Activated naive CD8-positive, alpha-beta T cell treated with anti-CD3 and anti-CD28 coated beads, Interleukin-2, amount 10 ng/mL, durations not matched to agents 7 days and 5 days (primary cell): ENCODE measurements at places on chromosomes 6 and 20. TPM values are rescaled to one million over a fixed set of nuclear protein-coding genes. Genes with fewer than 3 reads are reported as not detected.

DNA sequence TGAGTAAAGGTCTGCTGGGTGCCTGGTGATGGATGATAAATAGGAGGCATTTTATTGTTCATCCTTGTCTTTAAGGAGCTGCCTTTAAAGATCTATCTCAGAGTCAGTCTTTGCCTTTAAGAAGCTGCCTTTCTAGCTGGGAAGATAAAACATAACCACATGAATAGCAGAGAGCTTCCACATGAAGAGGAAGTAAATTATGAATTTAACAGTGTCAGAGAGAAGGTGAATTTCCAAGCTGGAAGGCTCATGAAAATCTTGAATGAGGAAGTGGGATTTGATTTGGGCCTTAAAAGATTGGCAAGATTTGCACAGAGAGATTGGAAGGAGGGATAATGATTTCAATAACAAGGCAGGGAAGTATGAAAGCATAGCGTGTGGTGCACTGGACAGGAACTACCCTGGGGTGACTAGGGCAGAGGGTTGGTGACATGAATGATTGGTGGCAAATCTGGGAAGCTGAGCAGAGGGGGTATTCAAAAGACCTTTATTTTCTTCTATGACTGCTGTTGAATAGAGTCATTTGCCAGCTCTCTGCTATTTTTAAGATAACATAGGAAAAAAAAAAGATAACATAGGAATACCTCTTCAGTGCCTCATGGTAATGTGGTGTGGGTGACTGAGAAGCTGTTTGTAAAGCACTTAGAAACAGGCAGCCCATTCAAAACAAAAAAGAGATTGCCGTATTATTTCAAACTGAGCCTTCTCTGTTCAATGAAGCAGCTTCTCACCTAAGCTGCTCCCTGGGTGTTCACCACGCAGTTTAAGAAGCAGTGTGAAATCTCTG, 591.6 kb downstream of the PKHD1 start:
- no peaks in the 10 kb centered on the region for H3K27me3 ChIP-seq
- DNase-seq, result no peak
- H3K4me3 ChIP-seq, result no peak overlapping the region
- no peak overlapping the region for H3K27ac ChIP-seq

DNA sequence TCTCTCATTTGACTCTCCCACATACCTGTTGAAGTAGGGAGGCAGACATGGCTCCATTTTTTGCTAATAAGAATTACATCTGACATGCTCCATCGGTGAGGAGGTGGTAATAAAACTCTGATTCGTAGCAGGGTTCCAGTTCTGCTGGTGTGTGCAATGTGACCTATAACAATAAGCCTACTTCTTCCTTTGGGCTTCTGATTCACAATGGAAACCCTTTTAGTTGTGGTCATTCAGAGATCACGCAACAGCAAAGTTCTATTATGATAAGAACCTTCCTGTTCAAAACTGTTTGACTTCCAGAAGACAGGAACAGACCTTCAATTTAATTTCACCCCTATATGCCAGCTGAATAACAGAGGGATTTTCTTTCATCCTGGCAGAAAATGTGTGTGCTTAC, 31.4 kb upstream of the GSTA4 start:
- peaks cover 7% of the 10 kb centered on the region for H3K36me3 ChIP-seq
- no peaks in the 10 kb centered on the region for H3K27me3 ChIP-seq
- no peak overlapping the region for H3K4me3 ChIP-seq
- H3K4me1 ChIP-seq, result peaks cover 3% of the 10 kb centered on the region

DNA sequence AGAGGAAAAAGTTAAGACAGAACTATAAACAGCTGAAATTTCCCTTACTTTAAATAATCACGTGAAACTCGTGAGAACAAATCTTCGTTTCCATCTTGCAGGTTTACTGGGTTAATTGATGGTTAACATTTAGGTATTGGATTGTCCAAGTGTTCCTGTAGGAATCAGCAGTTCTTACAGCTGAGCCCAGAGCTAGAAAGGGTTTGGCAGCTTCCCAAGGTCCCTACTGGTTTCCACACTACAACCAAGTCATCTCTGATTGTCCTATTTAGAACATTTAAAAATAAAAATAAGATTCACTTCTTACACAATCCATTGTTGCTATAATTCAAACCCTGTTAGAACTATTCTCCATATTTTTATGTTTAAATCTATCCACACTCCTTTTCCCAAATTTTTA, 15.8 kb downstream of the MPC1 start:
- no peak overlapping the region for H3K4me3 ChIP-seq
- H3K4me1 ChIP-seq, result no peaks in the 10 kb centered on the region
- no peak overlapping the region for H3K27ac ChIP-seq
- peaks cover 2% of the 10 kb centered on the region for H3K36me3 ChIP-seq
- H3K27me3 ChIP-seq, result no peaks in the 10 kb centered on the region

DNA sequence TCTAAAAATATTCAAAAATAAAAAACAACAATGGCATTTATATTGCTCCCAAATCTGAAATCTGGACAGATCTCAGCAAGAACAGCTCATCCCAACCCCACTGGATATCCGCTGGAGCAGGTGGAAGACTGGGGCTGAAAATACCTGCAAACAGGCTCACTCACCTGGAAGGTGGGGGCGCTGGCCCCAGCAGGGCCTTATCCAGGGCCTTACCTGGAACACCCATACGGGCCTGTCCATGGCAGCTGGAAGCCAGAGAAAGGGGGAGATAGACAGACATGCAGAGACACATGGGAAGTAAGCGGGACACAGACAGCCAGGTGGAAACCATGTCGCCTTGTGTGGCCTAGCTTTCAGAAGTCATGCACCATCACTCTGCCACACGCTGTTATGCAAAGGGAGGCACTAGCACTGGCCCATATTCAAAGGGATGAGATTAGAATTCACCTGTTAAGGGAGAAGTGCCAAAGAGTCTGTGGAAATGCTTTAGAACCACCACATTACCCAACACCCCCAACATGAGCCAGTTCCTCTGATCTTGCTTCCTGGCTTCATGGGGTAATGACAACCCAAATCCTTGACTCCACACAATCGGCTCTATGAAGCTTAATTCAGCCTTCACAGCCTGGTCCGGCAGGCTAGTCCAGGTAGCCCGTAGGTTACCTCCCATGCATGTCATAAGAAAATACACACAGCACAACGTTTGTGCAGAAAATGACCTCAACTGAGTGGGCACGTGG, 99.0 kb upstream of the CDYL start:
- H3K36me3 ChIP-seq, result no peaks in the 10 kb centered on the region
- no peak overlapping the region for H3K4me3 ChIP-seq
- DNase-seq, result no peak
- H3K4me1 ChIP-seq, result no peaks in the 10 kb centered on the region

DNA sequence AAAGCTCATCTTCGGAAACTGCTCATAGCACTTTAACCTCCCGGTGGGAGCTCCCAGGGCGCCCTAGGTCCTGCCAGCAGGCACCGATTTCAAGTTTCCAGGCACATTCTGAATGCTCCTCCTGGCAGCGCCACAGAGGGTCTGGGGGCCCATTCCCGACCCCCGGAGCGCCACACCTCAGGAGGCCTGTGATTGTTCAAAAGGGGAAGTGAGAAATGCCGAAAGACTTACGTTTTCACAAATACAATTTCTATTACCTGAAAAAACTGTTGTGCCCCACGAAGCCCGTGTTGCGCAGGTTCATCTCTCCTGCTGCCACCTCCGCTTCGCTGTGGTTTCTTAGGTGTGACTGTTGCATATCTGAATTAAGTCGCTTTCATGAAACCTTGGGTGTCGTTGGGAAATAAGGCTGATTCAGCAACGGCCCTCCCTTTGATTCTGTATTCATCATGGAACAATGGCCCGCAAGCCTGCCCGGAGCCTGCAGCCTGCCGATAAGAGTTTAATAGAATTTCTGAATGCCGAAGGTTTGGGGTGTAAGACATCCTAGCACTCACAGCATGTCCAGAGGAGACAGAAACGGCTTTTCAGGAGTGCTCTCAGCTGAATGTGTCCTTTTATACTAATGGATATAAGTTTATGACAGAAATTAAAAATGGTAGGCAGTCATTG, 1.9 kb upstream of the MYT1 start:
- DNase-seq, result no peak
- peaks cover 36% of the 10 kb centered on the region for H3K27me3 ChIP-seq
- H3K27ac ChIP-seq, result no peak overlapping the region
- H3K4me1 ChIP-seq, result peaks cover 3% of the 10 kb centered on the region
- H3K36me3 ChIP-seq, result no peaks in the 10 kb centered on the region

- no peak for DNase-seq
- H3K4me3 ChIP-seq, result no peak overlapping the region
- H3K27me3 ChIP-seq, result no peaks in the 10 kb centered on the region
- no peak overlapping the region for H3K27ac ChIP-seq
- H3K36me3 ChIP-seq, result no peaks in the 10 kb centered on the region
These were observed 672.6 kb downstream of the MAFB start for GRCh38 chr20:40016392-40016791.

GRCh38 chr6:13094781-13095425, 233.4 kb downstream of the TBC1D7 start:
- no peaks in the 10 kb centered on the region for H3K27me3 ChIP-seq
- no peak overlapping the region for H3K4me3 ChIP-seq
- no peak for DNase-seq
- no peaks in the 10 kb centered on the region for H3K36me3 ChIP-seq
- H3K27ac ChIP-seq, result no peak overlapping the region
- no peaks in the 10 kb centered on the region for H3K4me1 ChIP-seq

Gene RSPO3
- total RNA-seq, result not detected

DNA sequence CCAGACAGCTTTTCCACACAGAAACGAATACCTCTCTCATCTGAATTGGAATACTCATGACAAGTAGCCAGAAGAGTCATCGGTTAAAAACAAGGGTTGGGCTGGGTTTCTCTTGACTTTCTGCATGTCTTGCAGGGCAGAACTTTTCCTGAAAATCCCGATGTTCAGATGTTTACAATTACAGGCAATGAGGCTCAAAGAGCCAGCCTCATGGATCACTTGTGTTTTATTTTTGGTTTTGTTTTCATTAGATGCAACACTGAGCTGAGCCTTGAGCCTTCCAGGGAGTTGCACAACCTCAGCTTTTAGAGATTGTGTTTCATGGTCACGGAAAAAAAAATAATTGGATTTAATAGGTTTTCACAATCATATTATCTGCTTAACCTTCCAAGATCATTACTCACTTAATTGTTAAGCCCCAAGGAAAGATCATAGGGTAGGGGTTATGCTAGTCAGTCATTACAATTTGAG, 288.1 kb upstream of the PRDM1 start:
- peaks cover 2% of the 10 kb centered on the region for H3K36me3 ChIP-seq
- H3K4me1 ChIP-seq, result peaks cover 8% of the 10 kb centered on the region
- no peak overlapping the region for H3K27ac ChIP-seq
- H3K4me3 ChIP-seq, result no peak overlapping the region
- DNase-seq, result no peak

GRCh38 chr6:160117137-160117536, 4.5 kb upstream of the SLC22A1 start:
- peaks cover 7% of the 10 kb centered on the region for H3K36me3 ChIP-seq
- peak; percentile 10 for DNase-seq
- H3K4me3 ChIP-seq, result no peak overlapping the region
- no peak overlapping the region for H3K27ac ChIP-seq
- no peaks in the 10 kb centered on the region for H3K4me1 ChIP-seq

DNA sequence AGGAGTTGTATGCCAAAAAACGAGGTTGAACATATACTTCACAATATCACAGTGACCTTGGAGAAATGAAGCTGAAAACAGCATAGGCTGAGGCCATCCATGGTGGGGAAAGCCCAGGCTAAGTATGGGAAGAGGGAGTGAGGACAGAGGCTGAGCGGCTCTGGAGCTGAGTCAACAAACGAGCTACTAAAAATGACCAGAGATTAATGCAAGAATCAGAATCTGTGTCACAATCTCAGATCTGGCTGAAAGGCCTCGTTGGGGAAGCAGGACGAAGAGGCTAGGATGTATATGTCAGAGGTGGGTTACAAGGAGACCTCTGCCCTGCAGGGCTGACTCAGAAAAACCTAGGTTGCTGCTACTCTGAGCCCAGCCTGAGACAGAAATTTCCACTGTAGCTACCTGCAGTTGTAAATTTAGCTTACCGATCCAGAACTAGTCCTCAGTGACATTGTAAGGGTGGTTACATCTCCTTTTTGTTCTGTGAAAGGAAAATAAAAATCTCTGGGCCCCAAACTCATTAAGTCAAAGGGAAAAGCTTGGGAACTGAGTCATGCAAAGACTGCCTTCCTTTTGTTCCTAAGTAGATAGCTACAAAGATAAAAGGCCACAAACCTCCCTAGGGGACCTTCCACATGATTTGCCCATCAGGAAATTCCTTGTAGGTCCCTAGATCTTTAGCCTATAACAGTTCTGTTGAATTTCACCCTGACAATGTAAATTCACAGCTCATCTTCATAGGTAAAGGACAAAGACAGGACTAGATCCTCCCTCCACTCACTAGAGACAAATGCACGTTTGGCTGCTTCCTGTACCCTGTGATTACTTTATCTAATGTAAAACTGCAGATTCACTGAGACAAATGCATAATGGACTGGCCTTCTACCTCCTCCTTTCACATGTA, 8.5 kb upstream of the TUBB2A start:
- H3K36me3 ChIP-seq, result no peaks in the 10 kb centered on the region
- no peak overlapping the region for H3K27ac ChIP-seq
- peaks cover 11% of the 10 kb centered on the region for H3K4me1 ChIP-seq
- DNase-seq, result no peak

Gene ECT2L
- not detected for total RNA-seq

Gene LRRC1
- total RNA-seq, result 4.2 TPM

Gene MTG2
- 34.9 TPM for total RNA-seq

- H3K27ac ChIP-seq, result peak overlapping the region; percentile 99
- peak overlapping the region; percentile 94 for H3K4me3 ChIP-seq
- peaks cover 14% of the 10 kb centered on the region for H3K36me3 ChIP-seq
- peak; percentile 69 for DNase-seq
These were observed 108.4 kb downstream of the RTN4IP1 start for GRCh38 chr6:106520711-106521401.

Gene LY6G6F
- total RNA-seq, result not detected

DNA sequence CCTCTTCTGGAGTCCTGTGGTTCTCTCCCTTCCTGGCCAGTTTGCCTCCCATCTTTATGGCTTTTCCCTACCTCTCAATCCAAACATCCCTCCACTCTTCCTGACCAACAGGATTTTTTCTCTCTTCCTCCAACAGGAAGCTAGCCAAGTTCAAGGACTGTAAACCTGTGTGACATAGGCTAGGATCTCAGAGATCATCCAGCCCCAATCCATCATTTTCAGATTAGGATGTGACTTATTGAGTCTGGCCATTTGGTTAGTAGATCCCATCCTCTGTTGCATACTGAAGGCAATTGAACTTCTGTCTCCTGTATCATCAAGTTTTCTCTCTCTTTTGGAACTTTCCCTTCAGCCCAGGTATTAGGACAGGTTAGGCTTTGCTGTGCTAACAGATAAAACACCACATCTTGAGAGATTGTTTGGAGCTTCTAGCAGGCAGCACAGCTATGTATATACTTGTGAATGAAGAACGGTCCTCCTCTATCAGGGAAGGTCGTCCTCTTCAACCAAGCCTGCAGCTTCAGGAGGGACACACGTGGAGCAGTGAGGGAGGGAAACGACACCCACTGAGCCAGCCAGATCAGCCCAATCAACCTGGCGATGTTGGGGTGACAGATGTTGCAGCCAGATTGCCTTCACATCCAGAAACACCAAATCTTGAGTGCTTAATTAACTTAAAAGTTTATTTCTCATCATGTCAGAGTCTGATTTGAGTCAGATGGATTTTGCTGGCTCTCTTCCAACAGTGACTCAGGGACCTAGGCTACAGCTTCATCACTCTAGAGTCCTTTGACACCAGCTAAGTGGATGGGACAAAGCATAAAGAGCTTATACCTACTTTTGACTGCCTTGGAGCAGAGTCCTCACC, 106.8 kb downstream of the GJA10 start:
- no peak overlapping the region for H3K4me3 ChIP-seq
- no peak for DNase-seq
- no peaks in the 10 kb centered on the region for H3K27me3 ChIP-seq
- H3K36me3 ChIP-seq, result peaks cover 38% of the 10 kb centered on the region

- H3K4me1 ChIP-seq, result no peaks in the 10 kb centered on the region
- no peaks in the 10 kb centered on the region for H3K27me3 ChIP-seq
- no peak overlapping the region for H3K4me3 ChIP-seq
- no peaks in the 10 kb centered on the region for H3K36me3 ChIP-seq
- no peak overlapping the region for H3K27ac ChIP-seq
- DNase-seq, result no peak
These were observed 95.8 kb downstream of the PERP start for GRCh38 chr6:138011413-138011812.
